ENCODE measurements at places on chromosomes 1 and 21.

DNA sequence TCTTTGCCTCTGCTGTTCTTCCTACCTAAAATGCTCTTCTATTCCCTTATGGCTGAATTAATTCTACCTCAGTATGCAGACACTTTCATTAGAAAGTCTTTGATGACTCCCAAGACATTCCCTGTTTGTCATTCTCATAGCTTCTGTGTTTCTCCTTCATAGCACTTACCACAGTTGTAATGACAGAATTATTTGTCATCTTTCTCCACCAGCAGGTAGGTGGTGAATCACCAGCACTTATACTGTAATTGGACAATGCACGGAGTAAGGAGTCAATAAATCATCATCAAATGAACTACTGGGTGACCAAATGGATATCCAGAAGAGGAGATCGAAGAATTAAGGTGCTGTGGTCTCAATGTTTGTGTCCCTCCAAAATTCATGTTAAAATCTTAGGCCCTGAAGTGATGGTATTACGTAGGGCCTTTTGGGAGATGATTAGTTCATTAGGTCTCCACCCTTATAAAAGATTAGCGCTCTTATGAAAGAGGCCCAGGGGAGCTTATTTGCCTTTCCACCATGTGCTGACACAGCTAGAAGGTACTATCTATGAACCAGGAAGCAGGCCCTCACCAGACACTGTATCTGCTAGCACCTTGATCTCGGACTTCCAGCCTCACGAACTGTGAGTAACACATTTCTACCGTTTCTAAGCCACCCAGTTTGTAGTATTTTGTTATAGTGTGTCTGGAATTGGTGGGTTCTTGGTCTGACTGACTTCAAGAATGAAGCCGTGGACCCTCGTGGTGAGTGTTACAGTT lies 2.4 kb upstream of the CCT8 start:
- no peak for DNase-seq

- no peak for DNase-seq
These were observed 222.8 kb downstream of the RHOU start for GRCh38 chr1:228958121-228958520.

DNA sequence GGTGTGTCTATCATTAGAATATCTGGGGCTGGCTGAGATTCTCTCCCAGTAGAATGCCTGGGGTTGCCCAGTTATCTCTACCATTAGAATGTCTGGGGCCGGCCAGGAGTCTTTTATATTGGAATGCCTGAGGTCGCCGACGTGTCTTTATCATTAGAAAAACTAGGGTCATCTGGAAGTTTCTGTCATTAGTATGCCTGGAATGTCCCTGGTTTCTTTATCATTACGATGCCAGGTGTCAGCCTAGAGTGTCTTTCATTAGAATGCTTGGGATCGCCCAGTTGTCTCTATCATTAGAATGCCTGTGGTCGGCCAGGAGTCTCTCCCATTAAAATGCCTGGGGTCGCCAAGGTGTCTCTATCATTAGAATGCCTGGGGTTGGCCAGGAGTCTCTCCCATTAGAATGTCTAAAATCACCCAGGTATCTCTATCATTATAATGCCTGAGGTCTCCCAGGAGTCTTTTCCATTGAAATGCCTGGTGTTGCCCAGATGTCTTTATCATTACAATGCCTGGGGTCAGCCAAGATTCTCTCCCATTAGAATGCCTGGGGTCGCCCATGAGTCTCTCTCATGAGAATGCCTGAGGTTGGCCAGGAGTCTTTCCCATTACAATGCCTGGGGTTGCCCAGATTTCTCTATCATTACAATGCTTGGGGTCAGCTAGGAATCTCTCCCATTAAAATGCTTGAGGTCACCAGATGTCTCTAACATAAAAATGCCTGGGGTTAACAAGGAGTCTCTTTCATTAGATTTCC lies 53.2 kb downstream of the RNF187 start:
- DNase-seq = no peak

DNA sequence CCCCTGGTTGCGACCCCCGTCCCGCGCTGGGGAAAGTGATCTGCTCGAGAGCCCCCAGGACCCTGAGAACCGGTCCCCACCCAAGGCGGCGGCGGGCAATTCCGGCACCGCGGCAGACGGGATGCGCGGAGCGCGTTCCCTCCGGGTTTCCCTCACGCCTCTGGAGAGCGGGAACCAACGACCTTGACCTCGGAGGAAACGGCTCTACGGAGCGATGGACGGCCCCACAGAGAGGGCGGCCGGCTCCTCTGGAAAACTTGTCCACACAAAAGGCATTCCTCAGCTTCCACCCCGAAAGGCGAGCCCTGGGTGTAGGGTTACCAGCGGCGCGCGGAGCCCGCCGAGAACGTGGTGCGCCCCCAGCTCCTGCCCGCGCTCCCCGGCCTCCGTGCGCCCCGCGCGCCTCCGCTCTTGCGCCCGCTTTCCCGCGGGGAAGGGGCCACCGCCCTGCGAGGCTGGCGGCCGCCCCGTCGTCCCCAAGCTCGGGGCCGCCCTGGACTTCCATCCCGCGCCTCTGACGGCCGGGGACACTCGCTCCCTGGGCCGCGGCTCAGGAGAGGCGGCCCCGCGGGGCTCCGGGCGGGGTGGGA lies 391 bp upstream of the KIAA1614 start:
- no peak for DNase-seq

GRCh38 chr1:114896795-114897194 lies 42.1 kb downstream of the SYCP1 start:
- no peak for DNase-seq

- DNase-seq = no peak
These were observed 597.9 kb upstream of the ADAMTS5 start for GRCh38 chr21:27564684-27565301.

- no peak for DNase-seq
These were observed 4.7 kb upstream of the C21orf91 start for GRCh38 chr21:17823846-17824245.

GRCh38 chr1:168697356-168698126 lies 31.5 kb downstream of the DPT start:
- DNase-seq = no peak

GRCh38 chr1:71364236-71364635 lies 283.4 kb upstream of the ZRANB2 start:
- DNase-seq = no peak

- no peak for DNase-seq
These were observed 3.7 kb downstream of the MIGA1 start for GRCh38 chr1:77783141-77783540.

GRCh38 chr1:77012066-77012465 lies 144.8 kb downstream of the ST6GALNAC5 start:
- DNase-seq = no peak

DNA sequence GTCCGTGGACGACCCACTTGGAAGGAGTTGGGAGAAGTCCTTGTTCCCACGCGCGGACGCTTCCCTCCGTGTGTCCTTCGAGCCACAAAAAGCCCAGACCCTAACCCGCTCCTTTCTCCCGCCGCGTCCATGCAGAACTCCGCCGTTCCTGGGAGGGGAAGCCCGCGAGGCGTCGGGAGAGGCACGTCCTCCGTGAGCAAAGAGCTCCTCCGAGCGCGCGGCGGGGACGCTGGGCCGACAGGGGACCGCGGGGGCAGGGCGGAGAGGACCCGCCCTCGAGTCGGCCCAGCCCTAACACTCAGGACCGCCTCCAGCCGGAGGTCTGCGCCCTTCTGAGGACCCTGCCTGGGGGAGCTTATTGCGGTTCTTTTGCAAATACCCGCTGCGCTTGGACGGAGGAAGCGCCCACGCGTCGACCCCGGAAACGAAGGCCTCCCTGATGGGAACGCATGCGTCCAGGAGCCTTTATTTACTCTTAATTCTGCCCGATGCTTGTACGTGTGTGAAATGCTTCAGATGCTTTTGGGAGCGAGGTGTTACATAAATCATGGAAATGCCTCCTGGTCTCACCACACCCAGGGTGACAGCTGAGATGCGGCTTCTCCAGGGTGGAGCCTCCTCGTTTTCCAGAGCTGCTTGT lies 32.4 kb downstream of the PRMT2 start:
- no peak for DNase-seq

- no peak for DNase-seq
These were observed 10.6 kb upstream of the PTTG1IP start for GRCh38 chr21:44884097-44884496.

GRCh38 chr1:25556791-25557476 lies 13.5 kb downstream of the LDLRAP1 start:
- DNase-seq = no peak

- no peak for DNase-seq
These were observed 136.2 kb downstream of the NTNG1 start for GRCh38 chr1:107277022-107277421.

- no peak for DNase-seq
These were observed at the start of gene APCS for GRCh38 chr1:159587461-159587951. Gene APCS, plus strand, starts transcription at chr1:159587826. Its CDS starts 96 bp downstream, at chr1:159587922.

GRCh38 chr1:39384305-39384704 lies 107.1 kb upstream of the BMP8A start:
- DNase-seq = no peak

DNA sequence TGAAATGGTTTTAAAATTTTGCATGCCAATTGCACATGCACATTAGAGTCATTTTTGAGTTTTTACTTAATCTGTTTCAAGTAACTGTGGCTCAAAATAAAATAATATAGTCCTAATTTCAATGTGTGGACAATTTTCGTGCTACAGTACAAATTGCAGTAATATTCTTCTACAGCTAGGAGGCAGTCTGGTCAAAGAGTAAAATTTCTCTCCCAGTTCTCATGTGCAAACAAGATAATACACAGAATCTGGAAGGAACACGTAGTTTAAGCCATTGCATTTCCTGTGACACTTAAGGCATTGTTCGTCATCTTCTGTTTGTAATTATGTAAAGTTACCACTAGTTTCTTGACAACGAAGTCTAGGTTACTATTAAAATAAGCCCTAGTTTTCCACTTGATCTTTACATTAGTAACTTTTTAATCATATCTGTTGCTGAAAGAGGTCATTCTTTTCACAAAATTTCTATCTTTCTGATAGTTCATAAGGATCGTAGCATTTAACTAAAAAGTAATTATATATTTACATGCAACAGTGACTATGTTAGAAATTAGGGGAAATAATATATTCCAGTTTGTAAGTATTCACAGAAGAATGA lies 28.9 kb downstream of the ODR4 start:
- DNase-seq = no peak

GRCh38 chr1:203306089-203306964 lies 1.0 kb downstream of the BTG2 start:
- no peak for DNase-seq

DNA sequence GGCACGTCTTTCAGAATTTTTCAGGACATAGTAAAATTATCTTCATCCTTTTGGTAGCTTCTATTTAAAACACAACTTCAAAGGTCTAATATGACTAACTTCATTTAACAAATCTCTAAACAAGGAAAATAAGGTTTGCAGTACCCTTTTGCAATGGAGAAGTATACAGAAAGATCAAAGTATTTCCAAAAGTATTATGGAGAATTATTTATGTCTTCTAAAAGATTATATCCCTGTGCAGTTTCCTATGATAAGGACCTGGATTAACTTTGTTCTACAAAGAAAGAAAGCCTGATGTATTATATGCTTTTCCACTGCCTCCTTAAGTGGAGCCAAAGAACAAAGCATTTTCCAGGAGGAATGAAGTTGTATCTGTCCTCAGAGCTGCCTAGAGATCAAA lies 353.0 kb upstream of the RUNX1 start:
- no peak for DNase-seq

DNA sequence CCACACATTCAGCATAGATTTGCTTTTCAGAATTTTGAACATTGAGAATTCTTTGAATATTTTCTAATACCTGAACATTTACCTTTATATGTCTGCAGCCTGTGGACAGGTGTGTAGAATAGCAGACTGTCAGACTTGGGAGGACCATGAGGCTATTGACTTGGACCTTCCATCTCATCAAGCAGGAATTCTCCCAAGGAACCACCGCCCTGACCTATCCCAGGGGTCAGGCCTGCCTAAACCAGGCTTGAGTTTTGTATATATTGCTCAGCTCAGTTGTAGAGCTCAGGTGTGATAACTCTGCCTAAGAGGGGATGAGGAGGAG lies 53.2 kb downstream of the RUNX1 start:
- no peak for DNase-seq

DNA sequence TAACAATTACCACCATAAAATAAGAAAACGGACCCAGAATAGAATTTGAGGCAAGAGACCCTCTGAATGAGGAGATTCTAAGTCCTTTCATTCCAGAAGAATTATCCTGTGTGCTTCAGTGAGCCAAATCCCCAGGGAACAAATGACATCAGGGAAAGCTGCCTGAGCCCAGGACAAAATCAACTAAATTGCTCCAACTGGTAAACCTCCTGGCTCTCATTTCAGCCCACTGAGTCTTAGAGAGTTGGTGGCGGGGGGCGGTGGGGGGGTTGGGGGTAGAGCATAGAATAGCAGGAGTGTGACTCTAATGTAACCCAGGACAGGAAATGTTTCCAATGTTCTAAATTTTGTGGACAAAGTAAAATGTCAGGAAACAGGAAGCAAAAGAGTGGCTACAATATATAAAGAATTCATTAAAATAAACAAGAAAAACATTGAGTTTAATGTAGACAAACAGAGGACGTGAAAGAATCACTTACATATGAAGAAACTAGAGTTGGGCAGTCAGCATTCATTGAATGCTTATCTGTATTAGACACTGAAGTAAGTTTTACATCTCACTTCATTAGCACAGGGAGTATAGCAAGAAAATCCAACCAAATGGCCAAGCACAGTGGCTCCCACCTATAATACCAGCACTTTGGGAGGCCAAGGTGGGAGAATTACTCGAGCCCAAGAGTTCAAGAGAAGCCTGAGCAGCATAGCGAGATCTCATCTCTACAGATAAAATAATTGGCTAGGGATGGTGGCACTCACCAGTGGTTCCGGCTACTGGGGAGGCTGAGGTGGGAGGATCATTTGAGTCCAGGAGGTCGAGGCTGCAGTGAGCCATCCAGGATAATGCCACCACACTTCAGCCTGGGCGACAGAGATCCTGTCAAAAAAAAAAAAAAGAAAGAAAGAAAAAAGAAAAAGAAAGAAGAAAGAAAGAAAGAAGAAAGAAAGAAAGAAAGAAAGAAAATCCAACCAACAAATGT lies 75.1 kb downstream of the DHRS3 start:
- no peak for DNase-seq

DNA sequence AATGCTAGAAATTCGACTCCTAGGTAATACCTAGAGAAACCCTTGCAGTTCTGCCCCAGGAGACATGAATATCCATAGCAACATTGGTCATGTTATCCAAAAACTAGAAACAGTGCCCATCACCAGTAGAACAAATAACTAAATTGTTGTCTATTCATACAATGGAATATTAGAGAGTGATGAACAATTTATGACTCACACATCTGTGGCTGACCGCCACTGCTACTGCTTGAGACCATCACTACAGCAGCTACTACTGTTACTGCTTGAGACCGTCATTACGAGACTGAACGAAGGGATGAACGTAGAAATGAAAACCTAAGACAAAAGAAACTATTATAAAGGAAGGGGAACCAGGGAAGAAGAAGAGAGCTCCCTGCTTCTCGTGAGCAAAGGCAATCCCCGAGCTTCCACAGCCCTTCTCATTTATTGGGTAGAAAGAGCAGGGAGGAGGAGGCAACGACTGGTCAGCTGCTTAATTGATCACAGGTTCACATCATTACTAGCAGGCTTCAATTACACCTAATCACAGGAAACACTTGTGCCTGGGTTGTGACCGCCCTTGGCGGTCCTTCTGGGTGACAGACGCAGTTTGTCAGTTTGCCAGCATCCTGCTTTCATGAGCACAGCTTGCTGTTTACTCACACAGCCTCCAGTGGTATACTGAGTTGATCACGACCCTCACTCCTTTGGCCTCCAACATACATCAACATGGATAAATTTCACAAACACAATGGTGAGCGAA lies 14.1 kb upstream of the PADI4 start:
- no peak for DNase-seq

GRCh38 chr1:62068978-62069377 lies 125.7 kb upstream of the L1TD1 start:
- no peak for DNase-seq

GRCh38 chr1:86739648-86740509 lies 35.5 kb downstream of the SH3GLB1 start:
- DNase-seq = no peak
